WTC11 (cell line): ENCODE measurements at places on chromosomes 1 and 21. TPM values are rescaled to one million over a fixed set of nuclear protein-coding genes. Genes with fewer than 3 reads are reported as not detected.

DNA sequence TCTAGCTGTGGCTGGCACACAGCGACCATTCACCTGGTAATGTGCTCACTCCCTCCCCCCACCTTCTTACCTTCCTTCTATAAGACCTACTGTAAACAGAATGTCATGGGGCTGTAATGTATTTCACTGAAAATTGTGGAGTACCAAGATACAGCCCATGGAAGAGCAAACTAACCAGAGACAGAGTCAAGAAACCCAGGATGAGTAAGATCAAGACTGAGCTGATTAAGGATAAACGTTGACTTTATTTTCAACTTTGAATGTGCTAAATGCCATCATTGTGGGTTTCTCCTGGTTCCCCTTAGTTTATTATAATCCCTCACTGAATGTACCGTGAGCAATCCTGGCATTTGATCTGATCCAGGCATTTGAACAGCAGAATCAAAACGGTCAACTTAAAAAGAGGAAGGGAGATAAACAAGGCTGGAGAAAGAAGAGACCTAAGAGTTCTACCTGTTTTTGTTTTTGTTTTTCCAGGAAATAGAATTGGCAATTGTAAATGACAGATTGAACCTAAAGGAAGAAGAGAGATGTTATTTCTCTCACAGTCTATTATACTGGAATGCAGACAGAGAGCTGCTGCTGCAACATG, 16.1 kb upstream of the ATP1B1 start:
- H3K27ac ChIP-seq, result no peak overlapping the region
- no peaks in the 10 kb centered on the region for H3K36me3 ChIP-seq
- no peak overlapping the region for H3K4me3 ChIP-seq
- H3K27me3 ChIP-seq, result no peaks in the 10 kb centered on the region

- H3K27ac ChIP-seq, result no peak overlapping the region
- H3K36me3 ChIP-seq, result no peaks in the 10 kb centered on the region
- peaks cover 59% of the 10 kb centered on the region for H3K27me3 ChIP-seq
- peaks cover 12% of the 10 kb centered on the region for H3K4me1 ChIP-seq
Measured at GRCh38 chr1:32969566-32969965, 5.0 kb upstream of the RNF19B start.

DNA sequence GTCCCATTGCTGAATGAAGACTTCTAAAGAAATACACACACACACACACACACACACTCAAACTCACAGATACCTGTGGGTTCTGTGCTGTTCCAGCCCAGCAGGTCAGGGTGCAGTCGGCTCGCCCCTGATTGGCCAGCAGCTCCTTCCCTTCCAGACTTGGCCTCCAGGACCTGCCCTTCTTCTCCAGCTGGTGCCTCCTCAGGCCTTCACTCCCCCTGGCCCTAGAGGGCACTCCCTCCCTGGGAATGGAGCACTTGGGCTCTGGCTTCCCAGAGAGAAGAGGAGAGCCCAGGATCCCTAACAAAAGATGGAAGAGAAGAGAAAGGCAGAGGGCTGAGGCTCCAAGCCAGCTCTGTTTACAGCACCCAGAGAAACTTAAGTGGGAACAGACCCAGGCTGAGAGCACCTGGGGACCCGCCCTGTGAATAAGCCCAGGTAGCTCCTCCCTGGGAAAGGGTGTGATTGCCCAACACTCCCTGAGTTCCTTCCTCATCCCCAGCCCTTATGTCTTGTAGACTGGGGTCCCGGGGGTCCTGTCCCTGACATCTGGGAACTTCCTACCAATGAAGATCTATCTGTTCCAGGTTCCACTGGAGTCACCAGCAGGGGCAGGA, at the start of gene PGLYRP3:
TSS of gene PGLYRP3 (minus strand) at position 383 of the 617 bp plus-strand sequence. CDS start 2,287 bp downstream, outside the sequence.
- H3K27ac ChIP-seq, result no peak within 1 kb of the TSS
- peaks cover 13% of the 10 kb centered on the region for H3K27me3 ChIP-seq
- no peak for DNase-seq
- H3K4me3 ChIP-seq, result no peak within 1 kb of the TSS

SPATC1L gene
- total RNA-seq, result 56.5 to 61.7 TPM (median 57.6 TPM) in 3 replicates

BMP8B gene
- 0.74 to 0.92 TPM (median 0.82 TPM) in 3 replicates for total RNA-seq

DNA sequence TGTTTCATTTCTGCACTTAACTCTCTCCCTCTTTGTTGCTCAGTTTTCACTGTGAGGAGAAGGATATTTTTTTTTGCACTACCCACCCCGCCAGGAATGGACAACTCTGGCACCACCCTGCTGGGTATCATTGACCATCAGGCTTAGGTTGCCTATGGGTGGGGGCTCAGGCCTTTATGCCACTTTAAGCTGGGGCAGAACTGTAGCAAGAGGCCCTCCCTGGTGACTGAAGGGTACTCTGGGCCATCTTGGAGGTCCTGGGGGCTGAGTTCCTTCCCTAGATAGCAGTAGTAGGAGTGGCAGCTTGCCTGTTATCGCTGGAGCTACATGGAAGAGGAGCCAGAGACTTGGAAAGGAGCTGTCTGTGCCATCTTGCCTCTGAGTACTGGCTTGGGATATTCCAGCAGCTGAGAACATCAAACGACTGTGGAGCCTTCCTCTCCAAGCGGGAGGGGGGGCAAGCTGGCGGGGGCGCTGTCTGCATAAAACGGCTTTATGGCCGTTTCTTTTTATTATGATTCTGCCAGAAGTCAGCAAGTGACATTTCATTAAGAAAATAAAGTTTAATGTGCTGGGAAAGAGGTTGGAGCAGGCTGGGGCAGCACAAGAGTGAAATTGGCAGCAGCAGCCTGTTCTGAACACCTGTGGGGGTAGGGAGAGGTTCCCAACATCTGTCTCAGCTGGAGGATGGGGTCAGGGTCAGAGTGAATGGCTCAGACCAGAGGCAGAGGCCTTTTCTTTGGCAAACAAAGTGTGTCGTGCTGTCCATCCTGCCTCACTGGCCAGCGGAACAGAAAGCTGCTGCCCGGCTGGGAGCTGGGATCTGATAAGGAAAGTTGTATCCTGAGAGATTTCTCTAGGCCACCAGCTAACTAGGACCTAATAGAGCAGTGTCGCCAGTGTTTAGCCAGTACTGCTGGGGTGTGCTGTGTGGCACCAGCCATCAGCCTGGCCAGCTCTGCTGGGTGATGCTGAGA, 32.9 kb downstream of the TMEM53 start:
- no peaks in the 10 kb centered on the region for H3K4me1 ChIP-seq
- H3K4me3 ChIP-seq, result no peak overlapping the region
- DNase-seq, result no peak

DNA sequence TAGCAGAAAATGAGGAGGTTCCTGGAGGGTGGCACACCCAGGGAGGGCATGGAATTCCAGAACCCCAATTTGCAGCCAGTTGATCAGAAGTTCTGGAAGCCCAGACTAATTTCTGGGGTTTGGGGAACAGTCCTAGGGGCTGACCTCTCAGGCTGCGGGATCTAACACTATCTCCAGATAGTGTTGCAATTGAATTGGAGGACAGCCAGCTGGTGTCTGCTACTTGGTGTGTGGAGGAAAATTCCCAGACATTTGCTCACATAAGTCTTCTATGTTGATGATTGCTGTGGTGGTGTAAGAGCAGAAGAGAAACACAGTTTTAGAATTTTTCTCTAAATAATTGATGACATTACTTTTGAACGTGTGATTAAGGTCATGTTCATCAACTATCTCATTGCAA, 154.3 kb upstream of the RNPC3 start:
- no peak overlapping the region for H3K4me3 ChIP-seq
- H3K4me1 ChIP-seq, result no peaks in the 10 kb centered on the region
- no peaks in the 10 kb centered on the region; the same call in 1 of the 2 replicates for H3K36me3 ChIP-seq
- H3K27ac ChIP-seq, result no peak overlapping the region
- no peak for DNase-seq

LAMC1 gene
- total RNA-seq, result 133 to 162 TPM (median 135 TPM) in 3 replicates

DNA sequence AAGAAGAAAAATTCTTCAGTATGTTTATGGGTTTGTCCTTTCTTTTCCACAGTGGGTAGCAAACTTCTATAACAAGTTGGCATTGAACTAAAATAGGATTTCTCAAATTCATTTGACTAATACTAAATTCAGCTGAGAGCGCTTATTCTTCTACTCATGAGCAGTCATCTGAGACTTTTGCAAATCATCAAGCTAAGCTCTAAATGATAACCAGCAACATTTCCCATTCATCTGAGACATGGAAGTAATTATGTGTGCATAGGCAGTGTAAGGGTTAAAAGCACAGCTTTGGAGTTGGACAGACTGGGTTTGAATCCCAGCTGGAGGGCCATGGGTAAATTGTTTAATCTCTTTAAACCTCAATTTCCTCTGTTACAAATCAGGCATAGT, 18.3 kb upstream of the CNR2 start:
- H3K27ac ChIP-seq, result no peak overlapping the region
- H3K4me3 ChIP-seq, result no peak overlapping the region
- no peak for DNase-seq
- no peaks in the 10 kb centered on the region; the same call in 1 of the 2 replicates for H3K27me3 ChIP-seq
- peaks cover 7% of the 10 kb centered on the region for H3K36me3 ChIP-seq
- peaks cover 5% of the 10 kb centered on the region for H3K4me1 ChIP-seq

OR10Z1 gene
- total RNA-seq, result not detected in 3 replicates

WNT2B gene
- total RNA-seq, result 1.0 to 1.2 TPM (median 1.0 TPM) in 3 replicates

SPAG17 gene
- 0.52 to 0.78 TPM (median 0.71 TPM) in 3 replicates for total RNA-seq

PRAMEF33 gene
- not detected in 3 replicates for total RNA-seq

DNA sequence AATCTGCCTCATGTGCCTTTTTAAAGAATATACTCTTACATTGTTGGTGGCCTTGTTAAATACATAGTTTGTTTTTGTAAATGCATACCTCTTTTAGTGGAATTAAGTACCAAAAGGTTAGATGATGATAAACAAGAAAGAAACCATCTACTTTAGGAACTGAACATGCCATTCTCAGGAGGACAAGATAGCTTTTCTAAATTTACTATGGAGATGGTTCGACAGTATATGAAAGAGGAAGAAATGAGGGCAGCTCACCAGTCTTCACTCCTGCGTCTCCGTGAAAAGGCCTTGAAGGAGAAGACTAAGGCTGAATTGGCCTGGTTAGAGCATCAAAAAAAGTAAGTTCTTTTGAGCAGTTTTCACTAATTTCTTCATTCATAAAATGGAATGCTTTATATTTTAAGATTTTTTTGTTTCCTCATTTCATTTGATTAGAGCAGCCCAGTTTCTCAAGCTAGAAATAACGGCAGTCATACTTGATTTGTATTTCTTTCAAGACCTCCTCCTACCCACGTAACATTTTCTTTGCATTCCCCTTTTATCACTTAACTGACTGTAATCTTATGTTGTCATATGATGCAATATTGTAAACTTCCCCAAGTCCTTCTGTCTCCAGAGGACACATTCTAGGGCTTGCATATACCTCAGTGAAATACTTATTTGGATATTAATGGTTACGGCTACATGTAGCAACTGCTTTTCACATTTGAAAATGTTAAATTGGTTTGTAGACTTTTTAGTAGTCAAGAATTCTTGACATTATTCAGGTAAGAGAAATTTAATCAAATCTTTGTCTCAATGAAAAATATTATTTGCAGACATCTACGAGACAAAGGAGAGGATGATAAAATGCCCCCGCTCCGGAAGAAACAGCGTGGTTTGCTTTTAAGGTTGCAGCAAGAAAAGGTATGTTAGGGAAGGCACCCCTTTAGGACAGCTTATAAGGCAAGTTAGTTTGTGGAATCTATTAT, 99.3 kb downstream of the CEP350 start:
- DNase-seq, result no peak
- no peaks in the 10 kb centered on the region for H3K4me1 ChIP-seq
- no peaks in the 10 kb centered on the region for H3K27me3 ChIP-seq
- peaks cover 41% of the 10 kb centered on the region for H3K36me3 ChIP-seq
- H3K27ac ChIP-seq, result no peak overlapping the region

DNA sequence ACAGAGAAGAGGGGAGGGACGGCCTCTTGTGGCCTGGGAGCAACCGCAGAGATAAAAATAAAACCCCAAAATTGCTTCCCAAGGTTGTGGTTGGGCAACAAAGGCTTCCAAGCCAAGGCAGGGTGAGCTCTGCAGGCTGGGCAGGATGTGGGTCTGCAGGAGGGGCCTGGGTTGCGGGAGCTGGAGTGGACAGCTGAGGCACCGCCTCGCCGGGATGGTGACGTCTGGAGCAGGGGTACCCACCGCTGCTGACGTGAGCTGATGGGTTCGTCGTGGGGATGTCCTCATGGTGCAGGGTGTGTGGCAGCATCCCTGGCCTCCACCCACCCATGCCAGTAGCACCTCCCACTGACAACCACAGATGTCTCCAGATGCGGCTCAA, 3.7 kb downstream of the AURKAIP1 start:
- peaks cover 10% of the 10 kb centered on the region; the same call in 1 of the 2 replicates for H3K27me3 ChIP-seq
- no peak for DNase-seq
- H3K4me1 ChIP-seq, result peaks cover 3% of the 10 kb centered on the region; the same call in 1 of the 2 replicates
- no peak overlapping the region for H3K4me3 ChIP-seq
- H3K27ac ChIP-seq, result no peak overlapping the region
- peaks cover 8% of the 10 kb centered on the region; the same call in 1 of the 2 replicates for H3K36me3 ChIP-seq

DNA sequence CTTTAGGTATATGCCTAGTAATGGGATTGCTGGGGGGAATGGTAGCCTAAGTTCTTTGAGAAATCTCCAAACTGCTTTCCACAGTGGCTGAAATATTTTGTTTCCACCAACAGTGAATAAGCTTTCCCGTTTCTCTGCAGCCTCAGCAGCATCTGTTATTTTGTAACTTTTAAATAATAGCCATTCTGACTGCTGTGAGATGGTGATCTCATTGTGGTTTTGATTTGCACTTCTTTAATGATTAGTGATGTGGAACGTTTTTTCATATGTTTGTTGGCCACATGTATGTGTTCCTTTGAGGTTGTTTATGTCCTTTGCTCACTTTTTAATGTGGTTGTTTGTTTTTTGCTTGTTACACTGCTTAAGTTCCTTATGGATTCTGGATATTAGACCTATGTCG, 237.4 kb downstream of the CENPF start:
- H3K36me3 ChIP-seq, result no peaks in the 10 kb centered on the region
- no peak overlapping the region for H3K27ac ChIP-seq
- no peak overlapping the region for H3K4me3 ChIP-seq
- H3K4me1 ChIP-seq, result no peaks in the 10 kb centered on the region
- H3K27me3 ChIP-seq, result no peaks in the 10 kb centered on the region

GRCh38 chr1:222909586-222909985, 94.7 kb downstream of the DISP1 start:
- H3K4me3 ChIP-seq, result no peak overlapping the region
- H3K4me1 ChIP-seq, result peaks cover 8% of the 10 kb centered on the region; the same call in 1 of the 2 replicates
- no peak for DNase-seq
- H3K27me3 ChIP-seq, result no peaks in the 10 kb centered on the region

GRCh38 chr1:63723602-63724001, 50.2 kb upstream of the ROR1 start:
- no peak overlapping the region for H3K27ac ChIP-seq
- no peak overlapping the region for H3K4me3 ChIP-seq
- H3K36me3 ChIP-seq, result peaks cover 13% of the 10 kb centered on the region
- peaks cover 27% of the 10 kb centered on the region for H3K4me1 ChIP-seq
- no peak for DNase-seq
- H3K27me3 ChIP-seq, result peaks cover 5% of the 10 kb centered on the region; the same call in 1 of the 2 replicates
